Regular cardiac myocyte (primary cell): ENCODE measurements at places on chromosomes 1 and 21. TPM values are rescaled to one million over a fixed set of nuclear protein-coding genes. Genes with fewer than 3 reads are reported as not detected.

The TMEM39B gene
- 2.5 and 5.9 TPM in 2 replicates for total RNA-seq

The CNTN2 gene
- total RNA-seq = under 0.01 TPM in 2 replicates

The VHLL gene
- total RNA-seq = 0.96 TPM in 1 of 2 replicates, not detected in the other

The AMY1C gene
- total RNA-seq = not detected in 2 replicates

The TGFB2 gene
- 20.9 and 63.7 TPM in 2 replicates for total RNA-seq

The PPM1J gene
- total RNA-seq = 1.5 and 2.3 TPM in 2 replicates

The RGS7 gene
- total RNA-seq = 2.0 and 2.7 TPM in 2 replicates

The TMEM240 gene
- 1.5 and 3.7 TPM in 2 replicates for total RNA-seq

The REN gene
- not detected in 2 replicates for total RNA-seq

The CELA3A gene
- not detected in 2 replicates for total RNA-seq

The CD1D gene
- total RNA-seq = under 0.01 and 1.1 TPM in 2 replicates

The DNAJC28 gene
- total RNA-seq = 1.7 and 2.0 TPM in 2 replicates

The CYP4A11 gene
- not detected in 2 replicates for total RNA-seq

The LENEP gene
- total RNA-seq = 0.56 TPM in 1 of 2 replicates, not detected in the other

The LEFTY1 gene
- not detected in 2 replicates for total RNA-seq

The CCDC27 gene
- total RNA-seq = not detected in 2 replicates

The CYP4A22 gene
- not detected in 2 replicates for total RNA-seq

The TNFRSF18 gene
- 0.28 TPM in 1 of 2 replicates, not detected in the other for total RNA-seq

The RNF207 gene
- 13.0 and 22.6 TPM in 2 replicates for total RNA-seq

The S100A7A gene
- not detected in 2 replicates for total RNA-seq

The CHRM3 gene
- under 0.01 TPM in 2 replicates for total RNA-seq

The MYBPHL gene
- total RNA-seq = not detected in 2 replicates

The HOOK1 gene
- under 0.01 TPM in 2 replicates for total RNA-seq

The IFI16 gene
- 71.9 and 107 TPM in 2 replicates for total RNA-seq

The TIAM1 gene
- 7.3 and 10.4 TPM in 2 replicates for total RNA-seq

The ACKR1 gene
- not detected in 2 replicates for total RNA-seq

The DLGAP3 gene
- under 0.01 TPM in 1 of 2 replicates, not detected in the other for total RNA-seq

The PTAFR gene
- under 0.01 TPM in 2 replicates for total RNA-seq

The JAK1 gene
- 141 and 181 TPM in 2 replicates for total RNA-seq

The EFNA3 gene
- total RNA-seq = 0.77 and 3.1 TPM in 2 replicates

The CDCA8 gene
- 1.4 and 24.2 TPM in 2 replicates for total RNA-seq

The ESPN gene
- total RNA-seq = under 0.01 and 0.19 TPM in 2 replicates

The BSND gene
- total RNA-seq = not detected in 2 replicates

The SLAMF7 gene
- not detected in 2 replicates for total RNA-seq

The GUCA2A gene
- total RNA-seq = not detected in 2 replicates

The TCHHL1 gene
- not detected in 2 replicates for total RNA-seq

The FCRL6 gene
- not detected in 2 replicates for total RNA-seq

The ST6GALNAC5 gene
- total RNA-seq = 0.58 and 2.5 TPM in 2 replicates

The ABL2 gene
- total RNA-seq = 44.9 and 47.6 TPM in 2 replicates

The CRABP2 gene
- 7.9 and 8.1 TPM in 2 replicates for total RNA-seq

The RAB25 gene
- total RNA-seq = not detected in 2 replicates

The GBP6 gene
- under 0.01 TPM in 2 replicates for total RNA-seq

The SLC25A34 gene
- 0.28 and 0.38 TPM in 2 replicates for total RNA-seq

The SPATA1 gene
- total RNA-seq = under 0.01 and 0.96 TPM in 2 replicates

The CD53 gene
- total RNA-seq = not detected in 2 replicates

The TTF2 gene
- total RNA-seq = 17.8 and 18.2 TPM in 2 replicates
